ENCODE measurements at places on chromosomes 12 and 14.

DNA sequence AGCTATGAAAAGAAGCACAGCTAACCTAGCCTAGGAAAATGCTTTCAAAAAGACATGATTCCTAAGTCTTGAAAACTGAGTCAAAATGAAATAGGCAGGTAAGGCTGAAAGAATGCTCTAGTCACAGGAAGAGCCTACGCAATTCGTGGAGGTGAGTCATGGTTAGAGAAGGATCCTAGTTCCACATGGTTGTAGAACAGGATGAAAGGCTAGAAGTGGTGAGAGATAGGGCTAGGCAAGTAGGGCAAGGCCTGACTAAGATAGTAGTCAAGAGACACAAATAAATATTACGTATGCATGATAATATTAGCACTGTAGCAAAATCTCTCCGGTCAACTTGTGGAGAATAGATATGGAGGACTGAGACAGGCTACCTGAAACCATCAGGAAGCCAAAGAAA, 47.2 kb downstream of the PLCZ1 start:
- DNase-seq: no peak

GRCh38 chr12:116184763-116185162, 92.7 kb downstream of the MED13L start:
- DNase-seq: no peak

- DNase-seq: no peak
Measured at GRCh38 chr14:25484235-25484634, 434.3 kb upstream of the STXBP6 start.

- DNase-seq: no peak
Measured at GRCh38 chr12:52147964-52148463, 43.8 kb downstream of the KRT80 start.

DNA sequence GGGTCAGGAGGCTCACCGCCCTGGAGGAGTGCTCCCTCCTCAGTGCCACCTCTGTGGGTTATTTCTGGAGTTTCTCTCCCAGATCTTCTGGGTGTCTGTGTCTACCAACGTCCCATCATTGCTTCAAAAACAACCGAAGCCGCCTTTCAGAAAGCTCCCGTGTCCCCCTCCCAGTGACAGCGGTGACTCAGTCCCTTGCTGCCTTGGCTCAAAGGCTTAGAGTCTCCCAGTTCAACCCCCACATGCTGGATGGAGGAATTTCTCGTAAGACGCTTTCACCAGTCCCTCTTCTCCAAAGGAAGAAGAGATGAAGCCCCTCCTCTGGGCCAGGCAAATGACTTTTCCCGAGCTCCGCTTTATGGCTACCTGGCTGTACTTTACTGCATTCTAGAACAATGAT, 146.6 kb downstream of the RBM19 start:
- no peak for DNase-seq

DNA sequence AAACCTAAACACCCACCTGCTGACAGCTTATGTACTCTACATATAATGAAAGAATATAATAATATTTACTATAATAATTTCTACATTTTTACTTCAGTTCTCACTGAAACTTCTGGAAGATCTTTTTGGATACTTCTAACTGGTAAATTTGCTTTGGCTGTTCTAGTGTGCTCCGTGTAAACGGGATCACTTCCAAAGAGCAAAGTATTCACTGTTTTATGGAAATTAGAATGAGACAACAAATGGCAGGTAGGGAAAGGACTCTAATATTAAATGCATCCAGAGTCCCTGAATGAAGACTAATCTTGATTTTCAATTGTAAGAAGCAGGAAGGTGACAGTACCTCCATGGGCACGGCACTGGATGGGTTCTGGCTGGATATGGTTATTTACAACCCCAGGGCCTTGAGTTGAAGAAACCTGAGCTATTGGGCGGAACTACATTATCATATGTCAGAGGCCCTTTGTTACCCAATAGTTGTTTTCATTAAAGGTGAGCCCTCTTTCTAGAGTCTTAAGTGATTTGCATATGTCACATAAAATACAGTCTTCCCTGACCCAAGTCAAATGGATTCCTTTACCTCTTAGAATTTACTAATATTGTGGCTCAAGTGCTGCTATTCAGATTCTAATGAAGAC, 10.7 kb downstream of the ERP29 start:
- no peak for DNase-seq

GRCh38 chr12:41485203-41485602, 297.1 kb downstream of the PDZRN4 start:
- no peak for DNase-seq

DNA sequence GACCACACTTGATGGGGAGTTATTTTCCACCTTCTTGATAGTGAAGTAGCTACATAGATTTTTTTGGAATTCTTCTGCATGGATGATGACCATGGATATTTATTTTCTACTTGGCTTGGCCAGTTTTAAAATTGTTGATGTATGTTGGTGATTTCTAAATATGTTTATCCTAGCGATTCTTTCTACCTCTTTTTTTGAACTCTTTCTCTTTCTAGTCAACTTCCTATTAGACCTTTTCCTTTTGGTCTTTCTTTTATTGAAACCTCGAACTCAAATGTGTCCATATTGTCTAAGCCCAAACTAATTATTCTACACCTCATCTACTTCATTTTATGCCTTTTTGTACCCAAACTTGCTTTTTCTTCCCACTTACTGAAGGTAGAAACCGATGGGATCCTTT, 37.0 kb downstream of the CCDC91 start:
- no peak for DNase-seq

GRCh38 chr14:59768855-59769375, 101.7 kb downstream of the RTN1 start:
- no peak for DNase-seq

GRCh38 chr14:90381999-90382451, 14.8 kb upstream of the CALM1 start:
- peak; percentile 85 for DNase-seq

DNA sequence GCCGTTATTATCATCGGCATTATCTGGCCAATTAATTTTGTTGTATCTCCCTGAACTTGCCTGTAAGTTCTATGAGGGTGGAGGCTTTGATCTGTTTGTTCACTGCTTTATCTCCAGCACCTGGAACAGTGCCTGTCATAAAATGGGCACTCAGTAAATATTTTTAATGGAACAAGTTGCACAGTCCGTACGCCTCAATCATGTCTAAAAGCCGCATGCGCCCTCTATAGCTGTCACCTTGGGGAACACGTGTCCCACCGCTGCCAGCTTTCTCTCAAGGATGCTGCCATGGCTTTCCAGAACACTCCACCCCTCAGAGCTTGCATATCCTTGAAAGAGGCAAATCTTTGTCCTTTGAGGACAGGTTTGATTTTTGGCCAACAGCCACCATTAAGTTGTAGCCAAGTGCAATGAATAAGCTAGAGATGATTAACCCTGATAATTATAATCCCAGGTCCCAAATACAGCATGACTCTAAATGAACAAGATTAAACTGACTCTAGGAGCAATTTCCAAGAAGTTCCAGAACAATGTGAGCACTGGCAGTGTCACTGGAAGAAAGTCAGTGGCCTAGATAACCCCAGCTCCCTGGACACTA, 55.1 kb downstream of the ERH start:
- no peak for DNase-seq

- no peak for DNase-seq
Measured at GRCh38 chr14:30581283-30581625, 22.3 kb downstream of the G2E3 start.

- no peak for DNase-seq
Measured at GRCh38 chr12:49930515-49931288, 19.8 kb upstream of the AQP2 start.

DNA sequence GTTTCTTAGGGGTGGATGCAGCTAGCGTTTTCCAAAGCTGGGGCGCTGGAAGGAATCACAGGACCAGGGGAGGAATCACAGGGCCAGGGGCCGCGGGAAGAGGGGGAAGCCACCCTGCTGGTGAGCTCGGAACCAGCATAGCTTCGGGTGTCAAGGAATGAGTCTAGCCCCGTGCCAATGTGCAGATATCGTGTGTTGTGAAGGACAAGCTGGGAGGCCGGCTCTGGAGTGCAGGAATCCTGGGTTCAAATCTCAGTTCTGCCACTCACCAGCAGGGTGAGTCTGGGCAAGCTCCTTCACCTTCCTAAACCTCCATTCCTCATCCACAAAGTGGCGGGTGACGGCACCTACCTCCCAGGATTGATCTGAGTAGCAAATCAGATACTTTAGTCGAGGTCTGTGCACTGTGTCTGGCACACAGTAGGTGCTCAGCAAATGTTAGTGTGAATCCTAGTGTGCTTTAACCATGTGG, 53.6 kb upstream of the RIN3 start:
- DNase-seq: no peak

DNA sequence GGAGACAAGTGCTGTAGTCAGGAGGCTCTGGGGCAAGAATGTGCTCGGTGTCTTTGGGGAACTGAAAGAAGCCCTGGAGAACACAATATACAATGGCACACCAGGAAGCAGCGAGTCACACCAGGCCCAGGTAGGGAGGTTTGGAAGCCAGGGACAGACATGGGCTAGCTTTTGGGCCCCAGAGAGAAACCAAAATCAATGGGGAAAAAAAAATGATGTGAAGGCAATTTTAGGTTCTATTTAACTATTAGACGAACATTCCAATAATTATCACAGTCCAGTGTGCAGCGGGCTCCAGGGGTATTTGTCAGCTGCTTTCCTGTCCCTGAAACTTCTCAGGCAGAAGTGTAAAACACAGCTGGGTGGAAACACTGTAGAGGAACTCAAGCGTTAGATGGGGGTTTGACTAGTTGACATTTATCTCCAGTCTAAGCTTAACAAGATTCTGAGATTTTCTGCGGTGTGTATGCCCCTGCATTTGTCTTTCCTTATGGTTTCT, 21.8 kb upstream of the EGLN3 start:
- no peak for DNase-seq

GRCh38 chr14:78982551-78982950, 812.4 kb downstream of the NRXN3 start:
- no peak for DNase-seq

GRCh38 chr12:65081496-65081895, 39.6 kb downstream of the WIF1 start:
- DNase-seq: no peak

DNA sequence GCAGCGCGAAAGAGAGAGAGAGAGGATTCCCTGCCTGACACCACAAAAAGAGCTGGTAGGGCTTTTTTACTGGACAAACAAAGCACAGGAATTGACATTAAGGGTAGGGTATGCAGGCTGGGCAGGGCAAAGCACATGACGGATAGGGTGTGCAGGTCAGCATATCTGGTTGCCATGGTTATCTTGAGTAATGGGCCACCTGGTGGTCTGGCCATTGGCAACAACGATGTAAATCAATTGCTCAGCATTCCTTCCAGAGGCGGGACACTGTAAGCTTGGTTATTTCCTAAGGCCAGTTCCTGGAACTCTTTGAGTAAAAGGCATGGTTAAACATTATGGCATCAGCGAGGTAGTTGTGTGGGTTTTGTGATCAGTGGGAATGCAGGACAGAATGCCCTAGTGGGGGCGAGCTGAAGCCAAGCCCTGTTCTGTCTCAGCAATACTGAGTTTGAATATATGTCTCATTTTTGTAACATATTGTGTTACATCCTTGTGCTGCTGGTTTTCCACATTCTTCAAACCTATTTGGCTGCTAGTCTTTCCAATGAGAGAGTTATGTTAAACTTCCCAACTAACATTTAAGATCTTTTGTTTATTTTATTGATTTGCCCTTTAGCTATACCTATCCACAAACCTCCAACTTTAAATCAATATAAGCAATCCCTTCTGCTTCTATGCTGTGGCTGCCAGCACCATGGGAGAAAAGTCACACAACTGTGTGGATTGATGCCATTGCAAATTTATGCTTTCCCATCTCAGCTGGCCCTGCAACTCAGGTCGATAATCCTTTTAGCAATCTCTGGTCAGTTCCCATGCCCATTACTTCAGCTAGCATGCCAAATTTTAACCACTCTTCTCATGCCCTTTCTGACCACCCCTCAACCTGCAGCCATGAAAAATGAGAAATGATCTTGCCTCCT, 396.7 kb upstream of the PDE3A start:
- DNase-seq: no peak

GRCh38 chr12:31236998-31237637, 88.8 kb downstream of the SINHCAF start:
- no peak for DNase-seq

GRCh38 chr14:92958373-92959188, 35.6 kb downstream of the CHGA start:
- no peak for DNase-seq

DNA sequence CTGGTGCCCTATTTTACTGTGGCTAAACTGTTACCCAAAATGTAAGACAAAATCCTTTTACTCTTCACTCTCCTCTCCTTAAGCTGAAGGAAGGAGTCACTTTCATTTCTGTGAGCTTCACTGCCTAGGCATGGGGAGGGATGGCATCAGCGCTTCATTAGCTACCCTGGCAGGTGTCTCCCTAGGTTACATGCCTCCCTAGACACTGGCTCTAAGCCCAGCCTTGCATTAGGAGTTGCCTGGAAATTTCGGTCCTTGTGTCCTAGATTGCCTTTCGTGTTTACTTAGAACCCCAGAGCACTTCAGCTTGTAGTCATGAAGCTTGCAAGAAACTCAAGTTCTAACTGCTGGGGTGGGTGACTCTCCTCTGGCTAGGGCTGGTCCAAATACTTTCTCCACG, 520.5 kb upstream of the STXBP6 start:
- DNase-seq: no peak

GRCh38 chr14:93619176-93619793, 169.0 kb downstream of the PRIMA1 start:
- peak; percentile 51 for DNase-seq

- no peak for DNase-seq
Measured at GRCh38 chr14:77830692-77831091, 30.8 kb downstream of the ADCK1 start.

GRCh38 chr12:53804429-53804828, 52.6 kb upstream of the CISTR start:
- no peak for DNase-seq

DNA sequence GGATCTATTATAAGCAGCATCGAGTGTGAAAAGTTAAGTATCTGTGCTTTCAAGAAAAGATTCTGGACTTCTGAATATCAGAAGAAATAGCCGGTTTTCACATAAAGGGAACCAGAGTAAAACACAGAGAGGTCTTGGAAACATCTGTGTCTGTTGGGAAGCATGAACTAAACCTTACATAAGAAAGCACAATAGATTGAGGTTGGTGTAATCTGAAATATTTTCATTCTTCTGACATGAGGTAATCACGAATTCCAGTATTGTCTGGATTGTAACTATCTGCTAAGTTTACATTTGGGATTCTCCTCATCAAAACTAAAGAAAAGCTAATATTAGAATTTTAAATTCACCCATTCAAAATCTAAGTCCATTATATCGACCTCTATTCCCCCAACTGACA, 161.3 kb downstream of the CPNE8 start:
- DNase-seq: no peak

DNA sequence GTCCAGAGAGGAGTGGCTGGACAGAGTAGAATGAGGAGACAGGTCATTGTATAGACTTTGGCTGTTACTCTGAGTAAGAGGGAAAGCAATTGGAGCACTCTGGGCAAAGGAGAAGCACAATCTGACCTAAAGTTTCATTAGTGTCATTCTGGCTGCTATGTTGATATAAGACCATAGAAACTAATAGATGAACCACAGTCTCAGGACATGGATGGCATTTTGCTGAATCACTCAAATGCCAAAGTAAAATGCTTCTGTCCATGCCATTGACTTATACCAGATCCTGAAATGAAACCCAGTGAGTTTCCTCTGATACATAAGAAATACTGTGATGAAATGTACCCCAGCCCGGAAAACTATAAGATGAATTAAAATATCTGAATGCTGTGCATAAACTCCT, 65.8 kb upstream of the COCH start:
- DNase-seq: no peak
